ENCODE measurements at places on chromosomes 11 and 22. TPM values are rescaled to one million over a fixed set of nuclear protein-coding genes. Genes with fewer than 3 reads are reported as not detected.

SELENOH gene
- polyA plus RNA-seq, result 107 TPM

CNIH2 gene
- polyA plus RNA-seq, result 3.4 TPM

MFNG gene
- 0.15 TPM for polyA plus RNA-seq

HOATZ gene
- not detected for polyA plus RNA-seq

TUB gene
- polyA plus RNA-seq, result 11.5 TPM

ANO9 gene
- not detected for polyA plus RNA-seq

OR51I1 gene
- polyA plus RNA-seq, result not detected

ZNF215 gene
- 2.9 TPM for polyA plus RNA-seq

KDM4E gene
- not detected for polyA plus RNA-seq

ATXN10 gene
- polyA plus RNA-seq, result 231 TPM

FBXO7 gene
- polyA plus RNA-seq, result 69.7 TPM

OSBPL5 gene
- 24.1 TPM for polyA plus RNA-seq

C11orf52 gene
- polyA plus RNA-seq, result 1.1 TPM

MAPK8IP1 gene
- 12.4 TPM for polyA plus RNA-seq

MS4A6A gene
- not detected for polyA plus RNA-seq

TPCN2 gene
- 8.0 TPM for polyA plus RNA-seq

DNA sequence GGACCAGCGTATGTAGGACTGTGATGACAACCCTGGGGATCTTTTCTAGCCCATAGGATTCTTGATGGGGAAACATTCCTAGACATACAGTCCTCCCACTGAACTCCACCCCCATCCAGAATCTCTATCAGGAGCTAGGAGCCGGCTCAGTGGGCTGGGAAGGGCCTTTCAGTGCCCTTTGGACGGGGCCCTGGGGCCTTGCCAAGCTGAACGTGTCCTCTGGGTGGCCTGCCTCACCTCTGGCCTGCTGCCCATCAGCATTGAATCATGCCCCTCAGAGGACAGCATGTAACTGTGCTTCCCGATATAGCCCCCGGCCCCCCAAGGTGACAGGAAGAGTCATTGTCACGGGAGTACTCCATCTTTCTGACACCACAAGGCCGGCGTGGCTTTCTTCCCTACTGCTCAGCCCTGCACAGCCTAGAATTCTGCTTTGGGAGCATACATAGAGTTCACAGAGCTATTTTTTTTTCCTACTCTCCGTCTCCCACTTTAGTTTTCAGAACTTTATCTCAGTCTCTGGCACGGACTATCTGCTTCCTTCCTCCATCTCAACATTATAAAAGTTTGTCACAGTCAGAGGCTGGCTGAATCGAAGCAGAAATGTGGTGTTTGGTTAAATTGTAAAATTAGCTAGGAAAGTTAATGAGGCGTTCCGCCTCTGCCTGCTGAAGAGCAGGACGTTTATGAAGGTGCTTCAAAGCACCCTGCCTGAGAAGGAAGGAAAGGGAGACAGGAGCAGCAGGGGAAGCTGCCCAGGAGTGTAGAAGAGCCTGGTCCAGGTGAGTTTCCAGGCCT lies 111.9 kb downstream of the ZBTB16 start:
- DNase-seq, result no peak

GRCh38 chr22:49871482-49871881 lies 17.8 kb downstream of the ZBED4 start:
- no peak for DNase-seq

DNA sequence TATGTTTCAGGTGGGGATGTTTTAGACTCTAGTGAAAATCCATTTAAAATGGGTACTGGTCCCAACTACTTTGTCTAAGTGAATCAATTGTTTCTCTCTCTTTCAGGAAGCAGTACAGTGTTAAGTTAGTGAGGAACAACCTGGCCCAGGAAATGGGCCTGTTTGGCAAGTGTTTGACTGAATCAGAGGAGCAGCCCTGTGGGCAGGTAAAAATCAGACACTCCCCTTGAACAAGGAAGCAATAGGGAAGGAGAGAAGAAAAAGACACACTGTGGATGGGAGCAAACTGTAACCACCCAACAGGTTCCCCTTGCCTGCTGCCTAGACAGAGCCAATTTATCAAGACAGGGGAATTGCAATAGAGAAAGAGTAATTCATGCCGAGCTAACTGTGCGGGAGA lies 245.7 kb downstream of the C11orf87 start:
- no peak for DNase-seq

GRCh38 chr22:18078329-18079041 lies 695 bp downstream of the PEX26 start:
- peak; percentile 19 for DNase-seq

GRCh38 chr11:64186492-64187165 lies 658 bp downstream of the STIP1 start:
- peak; percentile 2 for DNase-seq

- DNase-seq, result no peak
Measured at GRCh38 chr11:110184456-110184855, 91.3 kb downstream of the ZC3H12C start.

GRCh38 chr11:88950975-88951374 lies 114.8 kb downstream of the GRM5 start:
- DNase-seq, result no peak

GRCh38 chr11:12278766-12279671 lies 98.4 kb upstream of the PARVA start:
- no peak for DNase-seq

GRCh38 chr11:30420233-30420787 lies 97.4 kb downstream of the ARL14EP start:
- no peak for DNase-seq

- peak; percentile 98 for DNase-seq
Measured at GRCh38 chr22:45216133-45217003, 24.3 kb downstream of the KIAA0930 start.

- DNase-seq, result no peak
Measured at GRCh38 chr11:93689240-93689639, 27.8 kb downstream of the CEP295 start.

DNA sequence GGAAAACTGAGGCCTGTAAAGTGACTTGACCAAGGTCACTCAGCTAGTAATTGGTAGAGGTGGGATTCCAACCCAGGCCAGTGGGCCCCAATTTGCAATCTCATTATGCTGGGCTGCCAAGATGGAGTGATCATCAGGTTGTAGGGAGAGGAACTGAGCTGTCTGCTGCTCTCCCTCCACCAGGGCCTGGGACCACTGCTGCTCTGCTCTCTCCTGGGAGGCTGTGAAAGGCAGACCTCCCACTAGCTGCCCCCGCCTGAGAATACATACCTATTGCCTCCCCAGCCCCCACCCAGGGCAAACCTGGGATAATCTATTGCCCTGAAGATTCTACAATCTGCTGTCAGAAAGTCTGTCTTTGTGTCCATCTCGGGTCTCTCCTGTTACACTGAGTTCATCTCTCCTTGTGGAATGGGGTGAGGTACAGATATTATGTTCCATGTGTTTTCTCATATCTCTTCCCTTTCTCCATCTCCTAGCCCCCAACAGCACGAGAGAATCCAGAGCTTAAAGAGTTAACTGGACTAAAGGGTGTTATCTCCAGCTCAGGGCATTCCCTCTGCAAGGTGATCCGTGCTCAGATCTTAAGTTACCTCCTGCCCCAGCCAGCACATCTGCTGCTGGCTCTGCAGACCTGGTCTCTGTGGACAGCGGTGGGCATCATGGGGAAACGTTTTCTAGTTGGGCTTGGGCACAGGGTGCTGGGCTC lies 5.6 kb downstream of the NECTIN1 start:
- no peak for DNase-seq

GRCh38 chr11:17314232-17314547 lies 37.4 kb upstream of the NCR3LG1 start:
- DNase-seq, result peak; percentile 94

- DNase-seq, result no peak
Measured at GRCh38 chr11:116057000-116057399, 552.8 kb upstream of the CADM1 start.

GRCh38 chr11:59193587-59194130 lies 19.1 kb downstream of the MPEG1 start:
- no peak for DNase-seq

GRCh38 chr11:102599642-102600261 lies 25.4 kb downstream of the MMP20 start:
- DNase-seq, result peak; percentile 95

DNA sequence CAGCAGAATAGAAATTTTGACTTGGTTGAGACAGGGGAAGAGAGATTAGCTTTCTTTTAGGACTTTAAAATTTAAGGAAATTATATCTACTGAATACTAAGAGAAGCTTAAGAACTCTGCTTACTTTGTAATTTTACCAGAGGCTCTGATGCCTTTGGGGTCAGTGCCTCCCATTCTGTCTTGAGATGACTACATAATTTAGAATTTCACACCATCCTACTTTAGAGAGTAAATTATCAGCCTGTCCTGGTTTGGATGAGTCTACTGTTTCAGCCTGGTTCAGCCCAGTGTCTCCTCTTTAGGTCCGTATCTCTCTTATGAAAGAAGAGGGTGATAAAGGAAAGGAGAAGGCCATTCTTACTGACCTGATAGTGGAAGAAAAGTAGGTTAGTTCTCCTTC lies 9.8 kb downstream of the NUCB2 start:
- DNase-seq, result no peak

- no peak for DNase-seq
Measured at GRCh38 chr22:46895753-46896152, 133.3 kb downstream of the TBC1D22A start.

DNA sequence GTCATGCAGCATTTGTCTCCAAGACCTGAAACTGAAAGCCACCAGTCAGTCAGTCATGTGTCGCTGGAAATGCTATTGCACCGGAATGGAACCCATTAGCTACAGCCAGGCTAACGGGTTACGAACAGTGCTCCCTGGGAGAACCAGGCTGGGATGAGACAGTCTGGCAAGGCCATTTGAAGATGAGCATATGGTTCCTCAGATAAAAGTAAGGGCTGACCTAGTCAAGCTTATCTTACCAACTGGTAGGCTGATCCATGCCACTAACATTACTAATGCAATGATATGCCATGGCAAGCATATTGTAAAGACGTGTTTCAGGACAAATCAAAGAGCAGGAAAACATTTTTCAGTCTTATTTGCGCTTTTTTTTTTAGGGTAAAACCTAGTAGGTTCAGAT lies 28.4 kb downstream of the NAP1L4 start:
- no peak for DNase-seq

Measured in IMR-90 (cell line).